Heart right ventricle (tissue), 16 donors: ENCODE measurements at places on chromosomes 13 and 19. TPM values are rescaled to one million over a fixed set of nuclear protein-coding genes. Genes with fewer than 3 reads are reported as not detected.

SLC17A7 gene
- 0.17 TPM for total RNA-seq

SERP2 gene
- total RNA-seq, result 10.0 TPM

PCP2 gene
- total RNA-seq, result 2.3 TPM

BCKDHA gene
- 38.4 TPM for total RNA-seq

SWSAP1 gene
- 1.8 TPM for total RNA-seq

DAZAP1 gene
- total RNA-seq, result 68.4 TPM

APOC4 gene
- total RNA-seq, result not detected

OR10H1 gene
- total RNA-seq, result not detected
